NCI-H1694 (cell line): ENCODE measurements at places on chromosomes 11 and 22.

DNA sequence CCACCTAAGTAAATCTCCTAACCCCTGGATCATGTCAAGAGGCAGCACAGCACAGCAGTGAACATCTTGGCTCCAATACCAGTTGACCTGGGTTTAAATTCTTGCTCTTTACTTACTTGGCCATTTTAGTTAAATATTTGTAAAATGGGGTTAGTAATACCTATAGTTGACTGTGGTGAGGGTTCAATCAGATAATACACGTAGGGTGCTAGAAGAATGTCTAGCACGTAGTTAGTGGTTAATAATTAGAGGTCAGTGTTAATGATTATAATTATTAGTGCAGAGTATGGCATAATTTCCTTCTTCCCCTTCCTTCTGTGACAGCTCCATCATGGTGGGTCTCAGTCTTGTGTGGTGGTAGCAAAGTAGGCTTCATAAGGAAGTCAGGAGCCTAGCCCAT is 520.8 kb downstream of the INSC start:
- DNase-seq, result no peak

- no peak for DNase-seq
These were observed 681.1 kb downstream of the OPCML start for GRCh38 chr11:132851247-132851646.

GRCh38 chr11:88301488-88302140 is 35.9 kb downstream of the CTSC start:
- DNase-seq, result no peak

- DNase-seq, result no peak
These were observed 38.5 kb downstream of the GAB2 start for GRCh38 chr11:78379039-78379670.

DNA sequence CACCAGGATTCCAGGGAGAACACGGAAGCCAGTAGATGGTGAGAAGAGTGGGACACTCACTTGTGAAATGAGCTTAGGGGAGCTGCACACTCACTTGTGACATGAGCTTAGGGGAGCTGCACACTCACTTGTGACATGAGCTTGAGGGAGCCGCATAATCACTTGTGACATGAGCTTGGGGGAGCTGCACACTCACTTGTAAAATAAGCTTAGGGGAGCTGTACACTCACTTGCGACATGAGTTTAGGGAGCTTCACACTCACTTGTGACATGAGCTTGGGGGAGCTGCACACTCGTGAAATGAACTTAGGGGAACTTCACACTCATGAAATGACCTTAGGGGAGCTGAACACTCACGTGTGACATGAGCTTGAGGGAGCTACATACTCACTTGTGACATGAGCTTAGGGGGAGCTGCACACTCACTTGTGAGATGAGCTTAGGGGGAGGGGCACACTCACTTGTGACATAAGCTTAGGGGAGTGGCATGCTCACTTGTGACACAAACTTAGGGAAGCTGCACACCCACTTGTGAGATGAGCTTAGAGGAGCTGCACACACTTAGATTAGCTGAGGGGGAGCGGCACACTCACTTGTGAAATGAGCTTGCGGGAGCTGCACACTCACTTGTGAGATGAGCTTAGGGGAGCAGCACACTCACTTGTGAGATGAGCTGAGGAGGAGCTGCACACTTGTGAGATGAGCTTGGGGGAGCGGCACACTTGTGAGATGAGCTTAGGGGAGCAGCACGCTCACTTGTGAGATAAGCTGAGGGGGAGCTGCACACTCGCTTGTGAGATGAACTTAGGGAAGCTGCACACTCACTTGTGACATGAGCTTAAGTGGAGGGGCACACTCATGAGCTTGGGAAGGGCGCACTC is 59.0 kb downstream of the NCAPD3 start:
- no peak for DNase-seq

DNA sequence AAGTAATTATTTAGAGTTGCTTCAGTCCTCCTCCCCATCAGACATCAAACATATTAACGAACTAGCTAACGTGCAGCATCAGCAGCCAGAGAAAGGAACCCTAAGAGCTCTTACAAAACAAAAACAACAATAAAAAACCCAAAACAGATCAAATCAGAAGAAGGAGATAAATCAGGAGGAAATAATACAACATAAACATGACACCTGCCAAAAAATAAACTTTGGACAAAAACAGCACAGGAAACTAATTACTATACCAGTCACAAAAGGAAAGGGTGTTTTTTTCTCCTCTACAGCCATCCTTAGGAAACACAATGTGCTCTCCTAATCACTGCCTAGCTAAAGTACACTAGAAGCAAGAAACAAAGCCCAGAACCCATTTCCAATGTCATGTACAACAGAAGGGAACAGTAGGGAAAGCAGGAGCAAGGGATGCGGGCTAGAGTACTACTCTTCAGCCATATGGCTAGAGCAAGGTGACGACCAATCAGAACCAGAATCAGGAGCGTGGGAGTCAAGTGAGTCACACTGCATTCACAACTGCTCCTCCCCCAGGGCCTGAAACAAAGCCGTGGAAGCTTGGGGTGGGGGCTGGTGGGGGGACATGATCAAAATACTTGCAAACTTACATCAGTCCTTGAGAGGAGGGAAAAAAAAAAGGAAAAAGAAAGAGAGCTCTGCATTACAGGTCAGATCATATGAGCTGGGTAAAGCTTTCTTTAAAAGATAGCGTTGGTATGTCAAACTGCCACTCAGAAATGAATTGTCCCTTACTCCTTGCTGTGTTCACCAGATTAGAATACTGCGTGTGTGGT is 60.4 kb downstream of the LARGE2 start:
- peak; percentile 52 for DNase-seq

- no peak for DNase-seq
These were observed 67.0 kb downstream of the SHANK2 start for GRCh38 chr11:71185411-71185810.

DNA sequence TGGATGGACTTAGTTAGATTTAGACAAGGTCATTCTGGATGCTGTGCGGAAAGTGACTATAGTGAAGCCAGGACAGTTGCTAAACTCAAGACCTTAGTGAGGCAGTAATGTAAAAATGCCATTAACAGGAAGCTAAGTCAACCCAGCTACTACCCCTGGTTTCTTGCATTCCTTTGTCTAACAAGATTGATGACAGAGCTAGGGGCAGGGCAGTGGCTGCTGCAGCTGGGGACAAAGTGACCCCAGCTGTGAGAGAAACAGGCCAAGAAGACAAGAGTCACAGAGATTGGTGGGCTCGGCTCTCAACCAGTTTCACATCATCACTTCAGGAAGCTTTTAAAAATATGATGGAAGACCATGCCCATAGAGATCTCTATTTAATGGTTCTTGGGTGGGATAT is 110.4 kb upstream of the POU2AF2 start:
- DNase-seq, result no peak

GRCh38 chr22:23713696-23714595 is 23.1 kb downstream of the RGL4 start:
- no peak for DNase-seq

- DNase-seq, result no peak
These were observed 53.8 kb upstream of the CD5 start for GRCh38 chr11:61048368-61049062.

- DNase-seq, result no peak
These were observed 346.5 kb upstream of the SYN3 start for GRCh38 chr22:33404723-33405122.
